ENCODE measurements at places on chromosomes 12 and 14.
A peak's percentile ranks its signal among the peaks of the same experiment; 100 is the strongest.

GRCh38 chr12:11812241-11812585, 162.7 kb downstream of the ETV6 start:
- DNase-seq = no peak

DNA sequence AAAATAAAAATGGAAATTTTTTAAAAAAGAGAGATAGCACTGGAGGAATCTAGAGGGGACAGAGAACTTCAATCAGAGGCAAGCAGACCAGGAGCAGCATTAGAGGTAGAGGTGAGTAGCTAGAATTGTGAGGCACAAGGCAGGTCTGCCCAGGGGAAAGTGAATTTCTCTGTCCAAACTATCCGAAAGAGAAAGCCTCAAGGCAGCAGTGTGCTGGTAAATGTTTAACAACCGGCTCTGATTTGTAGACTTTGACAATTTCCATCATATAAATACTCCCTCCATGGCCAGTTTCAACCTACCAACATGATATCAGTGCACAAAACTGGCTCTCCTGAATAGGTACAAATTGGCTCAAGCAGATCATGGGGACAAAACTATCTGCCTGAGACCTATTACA, 160.6 kb upstream of the EGLN3 start:
- no peak for DNase-seq

DNA sequence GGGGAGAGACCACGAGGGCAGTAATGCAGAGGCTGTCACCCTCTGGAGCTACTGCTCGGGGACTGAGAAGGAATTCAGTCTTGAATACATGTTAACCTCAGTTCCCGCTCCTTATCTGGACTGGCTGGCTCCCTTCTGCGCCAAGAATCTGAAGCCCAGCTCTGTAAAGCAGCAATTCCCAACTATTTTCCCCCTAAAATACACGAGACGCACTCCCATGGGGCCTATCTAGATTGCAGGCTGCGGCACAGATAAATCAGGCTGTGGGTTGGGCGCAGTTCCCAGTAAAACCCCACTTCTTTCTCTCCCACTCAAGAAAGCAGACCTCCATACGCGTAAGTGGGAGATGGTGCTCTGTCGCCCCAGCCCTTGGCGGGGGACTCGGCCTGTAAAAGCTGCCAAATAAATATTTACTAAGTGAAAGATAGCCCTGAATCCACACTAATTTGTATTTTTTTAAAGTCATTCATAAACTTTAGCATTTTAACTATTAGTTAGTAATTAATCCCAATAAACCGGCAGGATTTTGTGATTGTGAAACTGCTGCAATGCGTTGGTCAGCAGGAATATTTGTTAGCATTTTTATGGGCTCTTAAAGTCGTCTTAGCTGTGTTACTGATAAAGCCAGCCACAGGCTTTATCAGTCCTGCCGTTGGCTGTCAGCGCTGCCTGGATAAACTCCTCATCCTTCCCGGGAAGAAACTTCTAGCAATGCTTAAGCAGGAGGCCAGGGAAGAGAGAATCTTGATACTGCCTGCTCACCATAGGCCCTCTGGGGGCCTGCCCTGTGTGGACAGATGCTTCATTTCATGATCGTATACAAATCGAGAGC, 17.8 kb downstream of the FBXL14 start:
- peak; percentile 80 for DNase-seq

DNA sequence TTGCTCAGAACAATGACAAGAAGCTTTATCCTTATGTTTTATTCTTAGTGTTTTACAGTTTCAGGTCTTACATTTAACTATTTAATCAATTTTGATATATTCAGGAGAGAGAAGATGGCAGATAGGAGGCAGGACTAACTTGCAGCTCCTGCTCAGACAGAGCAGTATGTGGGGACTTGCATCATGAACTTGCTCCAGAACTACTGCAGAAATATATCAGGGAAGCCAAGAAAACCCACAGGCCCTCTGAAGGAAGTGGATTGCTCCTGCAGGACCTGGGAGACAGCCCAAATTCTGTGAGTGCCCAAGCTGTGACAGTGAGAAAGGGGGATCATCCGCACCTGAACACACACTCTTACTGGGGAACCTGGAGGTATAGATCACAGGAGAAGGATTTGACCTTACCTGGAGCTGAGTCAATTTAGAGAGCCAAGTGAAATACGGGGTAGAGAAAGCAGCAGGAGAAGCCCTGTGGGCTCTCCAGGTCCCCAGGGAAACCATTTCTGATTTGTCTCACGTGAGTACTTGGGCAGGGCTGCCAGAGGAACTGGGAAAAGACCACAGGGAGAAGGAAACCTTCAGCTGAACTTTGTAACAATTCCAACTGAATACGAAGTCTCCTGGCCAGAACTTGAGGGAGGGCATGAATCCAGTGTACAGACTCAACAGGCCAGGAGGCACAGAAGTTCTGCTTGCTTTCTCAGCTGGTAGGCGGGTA, 28.9 kb upstream of the TSPAN8 start:
- DNase-seq = no peak

DNA sequence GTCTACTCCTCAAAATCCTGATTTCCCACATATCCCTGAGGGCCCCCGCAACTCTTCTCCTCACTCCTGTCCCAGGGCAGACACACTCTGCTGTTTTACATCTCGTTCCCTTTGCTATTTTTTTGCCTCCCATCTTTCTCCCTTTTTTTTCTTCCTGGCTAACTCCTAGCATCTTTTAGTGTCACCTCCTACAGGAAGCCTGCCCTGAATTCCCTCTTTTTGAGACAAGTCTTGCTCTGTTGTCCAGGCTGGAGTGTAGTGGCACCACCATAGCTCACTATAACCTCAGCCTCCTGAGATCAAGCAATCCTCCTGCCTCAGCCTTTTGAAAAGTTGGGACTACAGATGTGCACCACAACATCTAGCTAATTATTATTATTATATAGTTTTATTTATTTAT, 13.3 kb downstream of the MORN3 start:
- DNase-seq = no peak

- no peak for DNase-seq
These were observed 114.5 kb upstream of the NCOR2 start for GRCh38 chr12:124681779-124682391.

GRCh38 chr14:93245764-93246420, 38.8 kb downstream of the UBR7 start:
- DNase-seq = no peak

- DNase-seq = no peak
These were observed 2.0 kb downstream of the CIROP start for GRCh38 chr14:23102801-23103200.

DNA sequence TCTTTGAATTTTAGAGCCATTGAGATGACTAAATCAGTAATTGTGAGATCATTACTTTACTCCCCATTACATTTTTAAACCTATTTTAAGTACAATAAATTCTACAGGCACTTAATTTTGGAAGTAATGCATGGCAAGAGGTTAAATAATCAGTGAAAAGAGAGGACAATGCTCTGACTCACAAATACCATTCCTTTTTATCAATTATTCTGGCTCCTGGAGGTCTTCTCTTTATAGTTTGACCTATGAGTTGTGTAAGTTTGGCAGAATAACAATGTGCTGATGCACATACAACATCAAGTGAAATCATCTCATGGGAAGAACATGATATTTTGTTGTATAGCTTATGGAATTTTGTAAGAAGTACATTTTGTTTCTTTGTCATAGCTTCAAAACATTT, 166.7 kb downstream of the TMTC3 start:
- peak; percentile 93 for DNase-seq

GRCh38 chr14:72471346-72471745, 422.6 kb downstream of the DPF3 start:
- DNase-seq = no peak

DNA sequence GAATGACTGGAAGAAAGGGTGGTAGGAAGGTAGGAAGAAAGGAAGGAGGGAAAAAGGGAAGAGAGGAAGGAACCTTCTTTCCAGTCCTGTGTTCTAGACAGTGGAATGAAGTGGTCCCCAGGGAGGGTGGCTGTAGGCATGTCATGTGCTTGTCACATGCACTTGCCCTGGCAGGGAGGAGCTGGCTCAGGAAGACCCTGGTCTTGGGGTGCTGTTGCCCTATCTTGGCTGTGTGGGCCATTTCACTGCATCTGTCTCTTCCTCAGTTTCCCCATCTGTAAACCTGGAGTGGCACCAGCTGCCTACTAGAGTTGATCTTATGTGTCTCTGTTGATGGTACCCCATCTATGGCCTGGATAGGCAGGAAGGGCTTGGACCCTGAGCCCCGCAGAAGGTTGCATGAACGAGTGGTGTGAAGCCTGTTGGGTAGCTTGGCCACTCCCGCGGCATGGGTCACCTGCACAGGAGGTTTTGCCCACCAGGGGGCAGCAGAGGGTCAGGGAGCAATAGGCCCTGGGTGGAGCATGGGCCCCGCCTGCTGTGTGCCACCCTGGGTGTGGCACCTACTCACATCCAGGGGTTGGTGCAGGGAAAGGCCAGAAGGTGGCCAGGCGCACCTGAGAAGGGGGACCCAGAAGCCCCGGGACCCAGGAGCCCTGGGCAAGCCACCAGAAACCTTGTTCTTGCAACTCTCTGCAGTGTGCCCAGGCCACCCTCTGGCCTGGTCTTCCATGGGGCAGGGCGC, 25.1 kb downstream of the MEG3 start:
- DNase-seq = no peak

DNA sequence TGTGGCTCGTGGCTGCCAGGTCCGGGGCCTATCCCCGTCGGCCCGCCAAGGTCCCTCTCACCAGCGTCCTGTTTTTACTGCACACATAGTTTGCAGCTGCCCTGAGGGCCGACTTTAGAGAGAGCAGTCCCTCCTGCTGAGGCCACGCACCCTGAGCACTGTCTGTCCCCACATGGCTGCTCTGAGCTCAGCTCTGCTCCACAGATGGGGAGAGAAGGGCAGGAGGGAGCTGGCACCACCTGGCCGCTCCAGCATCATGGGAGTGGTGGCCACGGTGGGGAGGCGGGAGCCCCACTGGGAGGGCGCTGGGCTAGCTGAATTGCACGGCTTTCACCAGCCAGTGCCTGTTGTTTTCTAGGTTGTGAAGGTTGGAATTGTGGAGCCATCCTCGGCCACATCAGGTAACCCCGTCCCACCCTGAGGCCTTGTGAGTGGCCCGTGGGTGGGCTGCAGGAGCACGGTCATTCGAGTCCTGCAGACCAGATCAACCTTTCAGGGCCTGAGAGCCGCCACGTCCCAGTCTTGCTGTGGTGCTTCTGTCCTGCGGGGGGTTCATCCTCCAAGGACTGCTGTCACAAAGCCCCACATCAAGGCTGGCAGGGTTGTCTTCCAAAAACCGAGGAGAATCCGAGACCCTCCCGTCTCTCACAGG, 7.4 kb upstream of the TEX22 start:
- no peak for DNase-seq

DNA sequence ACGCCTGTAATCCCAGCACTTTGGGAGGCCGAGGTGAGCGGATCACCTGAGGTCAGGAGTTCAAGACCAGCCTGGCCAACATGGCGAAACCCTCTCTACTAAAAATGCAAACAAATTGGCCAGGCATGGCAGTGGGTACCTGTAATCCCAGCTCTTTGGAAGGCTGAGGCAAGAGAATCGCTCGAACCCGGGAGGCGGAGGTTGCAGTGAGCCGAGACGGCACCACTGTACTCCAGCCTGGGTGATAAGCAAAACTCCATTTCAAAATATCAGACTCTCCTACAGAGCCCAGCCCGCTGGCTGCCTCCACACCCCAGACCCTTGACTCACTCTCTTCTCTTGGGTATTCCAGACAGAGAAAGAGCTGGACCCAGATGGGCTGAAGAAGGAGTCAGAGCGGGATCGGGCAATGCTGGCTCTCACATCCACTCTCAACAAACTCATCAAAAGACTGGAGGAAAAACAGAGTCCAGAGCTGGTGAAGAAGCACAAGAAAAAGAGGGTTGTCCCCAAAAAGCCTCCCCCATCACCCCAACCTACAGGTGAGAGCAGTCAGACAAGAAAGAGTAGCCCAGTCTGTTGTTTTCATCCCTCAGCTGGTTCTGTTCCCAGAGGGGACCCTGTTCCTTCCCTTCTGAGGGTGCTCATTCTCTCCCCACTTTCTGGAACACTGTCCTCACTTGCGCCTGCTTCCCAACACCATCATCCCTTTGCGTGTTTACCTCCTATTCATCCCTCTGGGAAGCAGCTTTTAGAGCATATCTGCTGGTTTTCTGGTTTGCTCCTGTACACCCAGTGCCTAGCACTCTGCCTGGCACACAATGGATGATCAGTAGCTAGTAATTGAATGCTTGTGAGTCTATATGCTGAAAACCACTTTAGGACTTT, 19.7 kb downstream of the AGAP2 start:
- DNase-seq = no peak

GRCh38 chr12:27014859-27015729, 910 bp upstream of the TM7SF3 start:
- DNase-seq = no peak

DNA sequence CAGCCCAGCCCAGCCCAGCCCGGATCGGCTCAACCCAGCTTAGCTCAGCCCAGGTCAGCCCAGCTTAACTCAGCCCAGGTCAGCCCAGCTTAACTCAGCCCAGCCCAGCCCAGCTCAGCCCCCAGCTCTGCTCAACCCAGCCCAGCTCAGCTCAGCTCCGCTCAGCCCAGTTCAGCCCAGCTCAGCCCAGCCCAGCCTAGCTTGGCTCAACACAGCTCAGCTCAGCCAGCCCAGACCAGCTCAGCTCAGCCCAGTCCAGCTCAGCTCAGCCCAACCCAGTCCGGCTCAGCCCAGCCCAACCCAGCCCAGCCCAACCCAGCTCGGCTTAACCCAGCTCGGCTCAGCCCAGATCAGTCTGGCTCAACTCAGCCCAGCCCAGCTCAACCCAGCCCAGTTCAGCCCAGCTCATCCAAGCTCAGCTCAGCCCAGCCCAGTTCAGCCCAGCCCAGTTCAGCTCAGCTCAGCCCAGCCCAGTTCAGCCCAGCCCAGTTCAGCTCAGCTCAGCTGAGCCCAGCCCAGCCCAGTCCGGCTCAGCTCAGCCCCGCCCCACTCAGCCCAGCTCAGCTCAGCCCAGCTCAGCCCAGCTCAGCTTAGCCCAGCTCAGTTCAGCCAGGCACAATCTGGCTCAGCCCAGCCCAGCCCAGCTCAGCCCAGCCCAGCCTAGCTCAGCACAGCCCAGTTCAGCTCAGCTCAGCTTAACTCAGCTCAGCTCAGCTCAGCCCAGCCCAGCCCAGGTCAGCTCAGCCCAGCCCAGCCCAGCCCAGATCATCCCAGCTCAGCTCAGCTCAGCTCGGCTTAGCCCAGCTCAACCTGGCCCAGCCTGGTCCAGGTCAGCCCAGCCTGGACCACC, 331.7 kb downstream of the TMEM121 start:
- no peak for DNase-seq

DNA sequence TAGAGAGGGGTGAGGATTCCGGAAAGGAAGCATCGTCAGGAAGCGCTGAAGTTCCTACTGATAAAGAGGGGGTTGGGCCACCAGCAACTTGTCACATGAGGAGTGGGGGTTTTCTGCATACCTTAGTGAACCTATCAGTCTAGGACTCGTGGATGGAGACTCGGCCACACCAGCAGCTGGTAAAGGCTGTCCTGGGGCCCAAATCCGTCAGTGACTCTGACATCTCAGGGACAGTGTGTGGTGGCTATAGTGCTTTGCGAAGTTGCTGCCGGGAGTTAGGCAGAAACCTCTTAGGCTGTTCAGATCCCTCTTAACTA, 16.4 kb downstream of the RNASE2 start:
- no peak for DNase-seq

- no peak for DNase-seq
These were observed 6.7 kb upstream of the STON2 start for GRCh38 chr14:81406863-81407262.

Measured in fibroblast of skin of left biceps (primary cell).